ENCODE measurements at places on chromosomes 11 and 22. TPM values are rescaled to one million over a fixed set of nuclear protein-coding genes. Genes with fewer than 3 reads are reported as not detected.

DNA sequence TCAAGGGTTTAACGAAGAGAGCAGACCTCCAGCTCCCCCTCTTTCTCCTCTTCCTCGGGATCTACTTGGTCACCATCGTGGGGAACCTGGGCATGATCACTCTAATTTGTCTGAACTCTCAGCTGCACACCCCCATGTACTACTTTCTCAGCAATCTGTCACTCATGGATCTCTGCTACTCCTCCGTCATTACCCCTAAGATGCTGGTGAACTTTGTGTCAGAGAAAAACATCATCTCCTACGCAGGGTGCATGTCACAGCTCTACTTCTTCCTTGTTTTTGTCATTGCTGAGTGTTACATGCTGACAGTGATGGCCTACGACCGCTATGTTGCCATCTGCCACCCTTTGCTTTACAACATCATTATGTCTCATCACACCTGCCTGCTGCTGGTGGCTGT is 363 bp downstream of the OR8A1 start:
- no peaks in the 10 kb centered on the region for H3K4me1 ChIP-seq
- DNase-seq, result no peak
- no peaks in the 10 kb centered on the region for H3K36me3 ChIP-seq
- H3K27ac ChIP-seq, result no peak overlapping the region
- H3K4me3 ChIP-seq, result no peak overlapping the region

GRCh38 chr11:67586568-67587250 is 3.1 kb downstream of the GSTP1 start:
- DNase-seq, result no peak
- no peak overlapping the region for H3K27ac ChIP-seq
- no peaks in the 10 kb centered on the region for H3K27me3 ChIP-seq
- H3K4me3 ChIP-seq, result no peak overlapping the region
- peaks cover 40% of the 10 kb centered on the region for H3K36me3 ChIP-seq

GRCh38 chr11:35752115-35752514 is 89.5 kb downstream of the TRIM44 start:
- H3K36me3 ChIP-seq, result no peaks in the 10 kb centered on the region
- H3K27me3 ChIP-seq, result no peaks in the 10 kb centered on the region
- no peaks in the 10 kb centered on the region for H3K4me1 ChIP-seq
- no peak overlapping the region for H3K27ac ChIP-seq
- no peak overlapping the region for H3K4me3 ChIP-seq

DNA sequence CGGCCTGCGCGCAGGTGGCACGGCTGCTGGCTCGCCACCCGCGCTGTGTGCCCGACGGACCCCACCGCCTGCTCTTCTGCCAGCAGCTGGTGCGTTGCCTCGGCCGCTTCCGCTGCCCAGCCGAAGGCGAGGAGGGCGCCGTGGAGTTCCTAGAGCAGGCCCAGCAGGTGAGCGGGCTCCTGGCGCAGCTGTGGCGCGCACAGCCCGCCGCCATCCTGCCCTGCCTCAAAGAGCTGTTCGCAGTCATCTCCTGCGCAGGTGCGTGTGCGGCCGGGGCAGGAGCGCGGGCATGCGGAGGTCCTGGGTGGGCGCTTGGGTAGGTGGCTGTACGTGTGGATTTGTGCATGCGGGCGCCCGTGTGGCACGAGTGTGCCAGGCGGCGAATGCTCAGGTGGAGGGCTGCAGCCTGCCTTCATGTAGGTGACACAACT is 8.0 kb downstream of the USP35 start:
- no peak for DNase-seq
- H3K36me3 ChIP-seq, result peaks cover 21% of the 10 kb centered on the region
- no peaks in the 10 kb centered on the region for H3K4me1 ChIP-seq
- H3K27ac ChIP-seq, result no peak overlapping the region

- peaks cover 6% of the 10 kb centered on the region for H3K36me3 ChIP-seq
- H3K27ac ChIP-seq, result no peak overlapping the region
- H3K27me3 ChIP-seq, result no peaks in the 10 kb centered on the region
- H3K4me1 ChIP-seq, result peaks cover 12% of the 10 kb centered on the region
Observed at GRCh38 chr11:66006134-66006890, 4.0 kb downstream of the BANF1 start.

DNA sequence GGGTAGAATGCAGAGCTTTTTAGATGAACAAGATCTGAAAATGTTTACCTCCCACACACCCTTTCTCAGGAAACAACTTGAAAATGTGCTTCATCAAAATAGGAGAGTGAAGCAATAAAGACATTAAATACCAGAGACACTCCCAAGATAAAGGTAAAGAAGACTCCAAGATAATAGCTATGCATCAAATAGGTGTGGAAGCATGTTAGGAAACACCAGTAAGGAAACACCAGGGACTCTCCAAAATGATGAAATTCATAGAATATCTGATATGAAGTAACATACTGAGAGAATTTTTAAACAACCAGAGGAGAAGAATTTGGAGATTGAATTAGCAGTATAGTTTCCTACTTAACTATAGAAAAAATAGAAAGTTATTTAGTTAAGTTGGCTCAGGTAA is 57.0 kb downstream of the OR10A6 start:
- no peaks in the 10 kb centered on the region for H3K4me1 ChIP-seq
- H3K27ac ChIP-seq, result no peak overlapping the region
- no peaks in the 10 kb centered on the region for H3K36me3 ChIP-seq
- no peak for DNase-seq

DNA sequence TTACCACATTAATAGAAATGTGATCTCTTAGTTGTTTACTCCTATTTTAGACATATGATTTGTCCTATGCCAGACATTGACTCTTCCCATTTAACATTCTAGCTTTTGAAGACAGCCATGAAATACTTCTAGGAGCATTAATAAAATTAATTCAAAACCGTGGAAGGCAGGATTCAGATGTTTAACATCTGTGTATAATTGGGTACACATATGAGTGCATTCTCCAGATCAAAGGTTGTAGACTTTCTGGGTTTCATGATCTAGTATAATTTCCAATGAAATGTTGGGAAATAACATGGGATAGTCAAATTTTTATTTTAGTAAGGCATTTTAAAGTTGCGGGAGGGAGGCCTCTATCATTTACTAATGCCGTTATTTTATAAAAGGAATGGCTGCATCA is 35.2 kb upstream of the CCDC89 start:
- H3K4me1 ChIP-seq, result peaks cover 9% of the 10 kb centered on the region
- H3K27ac ChIP-seq, result no peak overlapping the region
- H3K4me3 ChIP-seq, result no peak overlapping the region
- H3K36me3 ChIP-seq, result no peaks in the 10 kb centered on the region
- no peak for DNase-seq

- H3K4me1 ChIP-seq, result no peaks in the 10 kb centered on the region
- no peak for DNase-seq
- no peaks in the 10 kb centered on the region for H3K27me3 ChIP-seq
- H3K4me3 ChIP-seq, result no peak overlapping the region
- H3K27ac ChIP-seq, result no peak overlapping the region
Observed at GRCh38 chr22:19218541-19219233, 40.2 kb upstream of the SLC25A1 start.

DNA sequence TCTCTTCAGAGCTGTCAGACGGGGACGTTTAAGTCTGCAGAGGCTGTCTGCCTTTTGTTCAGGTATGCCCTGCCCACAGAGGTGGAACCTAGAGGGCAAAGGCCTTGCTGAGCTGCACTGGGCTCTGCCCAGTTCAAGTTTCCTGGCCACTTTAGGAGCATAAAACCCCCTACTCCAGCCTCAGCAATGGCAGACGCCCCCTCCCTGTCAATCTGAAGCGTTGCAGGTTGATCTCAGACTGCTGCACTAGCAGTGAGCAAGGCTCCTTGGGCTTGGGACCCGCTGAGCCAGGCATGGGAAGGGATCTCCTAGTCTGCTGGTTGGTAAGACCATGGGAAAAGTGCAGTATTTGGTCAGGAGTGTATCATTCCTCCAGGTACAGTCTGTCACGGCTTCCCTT is 66.6 kb upstream of the TP53I11 start:
- peaks cover 12% of the 10 kb centered on the region for H3K4me1 ChIP-seq
- no peak overlapping the region for H3K27ac ChIP-seq
- DNase-seq, result no peak
- no peak overlapping the region for H3K4me3 ChIP-seq

DNA sequence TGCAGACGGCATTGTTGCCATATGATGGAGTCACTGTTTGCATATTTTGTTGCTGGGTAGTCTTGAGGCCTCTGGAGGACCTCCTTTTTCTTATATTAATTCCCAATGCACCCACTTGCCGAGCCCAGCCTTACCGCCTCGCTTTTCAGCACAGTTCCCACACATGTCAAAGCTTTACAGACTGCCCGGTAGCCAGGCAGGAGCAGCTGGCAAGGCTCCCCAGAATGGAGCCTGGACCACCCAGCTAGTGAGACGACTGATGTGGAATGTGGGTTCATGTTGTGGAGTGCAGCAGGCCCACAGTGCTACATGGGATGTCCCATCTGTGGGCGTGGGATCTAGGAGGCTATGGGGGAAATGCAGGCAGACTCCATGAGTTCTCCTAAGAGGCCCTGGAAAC is 99.4 kb upstream of the MTMR2 start:
- H3K27me3 ChIP-seq, result no peaks in the 10 kb centered on the region
- no peak overlapping the region for H3K27ac ChIP-seq
- H3K4me3 ChIP-seq, result no peak overlapping the region
- no peaks in the 10 kb centered on the region for H3K4me1 ChIP-seq
- no peaks in the 10 kb centered on the region for H3K36me3 ChIP-seq

DNA sequence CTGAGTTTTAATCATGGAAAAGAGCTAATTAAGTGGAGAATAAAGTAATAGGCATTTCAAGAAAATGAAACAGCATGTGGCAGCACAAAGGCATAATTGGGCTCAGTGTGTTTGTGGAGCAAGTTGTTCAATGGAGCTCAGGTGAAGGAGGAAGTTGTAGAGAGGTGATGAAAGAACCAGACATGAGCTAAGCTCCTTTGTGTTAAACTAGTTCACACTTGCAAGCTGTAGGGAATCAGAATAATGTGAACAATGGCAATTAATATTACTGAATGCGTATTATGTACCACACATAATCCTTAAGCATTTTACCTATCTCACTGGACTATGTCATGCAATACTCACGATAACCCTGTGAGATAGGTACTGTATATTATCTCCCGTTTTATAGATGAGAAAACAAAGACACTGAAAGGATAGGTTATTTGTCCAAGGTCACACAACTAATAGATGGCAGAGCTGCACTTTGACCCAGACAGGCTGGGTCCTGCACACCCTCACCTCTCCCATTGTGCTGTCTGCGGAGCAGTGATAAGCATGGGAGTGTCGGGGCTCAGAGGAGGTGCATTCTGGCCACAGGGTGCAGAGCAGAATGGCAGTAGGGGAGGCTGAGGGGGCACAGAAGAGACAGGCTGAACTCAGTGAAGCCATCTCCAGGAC is 8.9 kb downstream of the OLFML1 start:
- no peak overlapping the region for H3K27ac ChIP-seq
- DNase-seq, result no peak
- H3K36me3 ChIP-seq, result no peaks in the 10 kb centered on the region
- H3K4me3 ChIP-seq, result no peak overlapping the region
- no peaks in the 10 kb centered on the region for H3K27me3 ChIP-seq
- H3K4me1 ChIP-seq, result no peaks in the 10 kb centered on the region

DNA sequence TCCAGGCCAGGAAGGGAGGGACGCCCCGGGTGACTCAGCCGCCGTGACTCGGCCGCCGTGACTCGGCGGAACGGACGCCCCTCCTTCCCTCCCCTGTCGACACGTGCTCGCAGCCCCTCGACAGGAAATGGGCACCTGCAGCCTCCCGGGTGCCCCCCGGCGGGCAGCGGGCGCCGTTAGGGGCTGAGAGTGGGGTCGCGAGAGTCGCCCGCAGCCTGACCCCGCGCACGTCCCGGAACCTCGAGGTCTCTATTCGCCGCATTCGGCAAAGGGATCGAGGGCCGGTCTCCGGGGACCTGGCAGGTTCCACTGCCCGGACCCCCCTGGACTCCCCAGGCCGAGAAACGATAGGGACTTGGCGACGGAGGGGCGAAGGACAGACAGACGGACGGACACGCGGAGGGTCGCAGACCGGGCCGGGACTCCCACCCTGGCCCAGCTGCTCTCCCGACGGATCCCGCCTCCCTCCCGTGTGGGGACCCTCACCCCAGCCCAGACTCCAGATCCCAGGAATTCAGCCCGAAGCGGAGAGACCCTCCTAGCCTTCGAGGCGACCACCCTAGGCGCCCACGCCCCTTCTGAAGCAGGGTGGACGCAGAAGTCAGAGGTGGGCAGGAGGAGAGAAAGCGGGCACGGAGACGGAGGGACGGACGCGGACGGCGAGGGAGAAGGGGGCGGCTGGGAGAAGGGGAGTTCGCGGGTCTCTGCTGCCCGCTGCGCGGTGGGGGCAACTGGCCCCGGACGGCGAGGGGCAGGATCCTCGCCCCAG is 648 bp downstream of the FOSL1 start:
- H3K27me3 ChIP-seq, result peaks cover 15% of the 10 kb centered on the region
- peak overlapping the region; percentile 15 for H3K4me3 ChIP-seq
- peaks cover 21% of the 10 kb centered on the region for H3K4me1 ChIP-seq
- no peaks in the 10 kb centered on the region for H3K36me3 ChIP-seq

DNA sequence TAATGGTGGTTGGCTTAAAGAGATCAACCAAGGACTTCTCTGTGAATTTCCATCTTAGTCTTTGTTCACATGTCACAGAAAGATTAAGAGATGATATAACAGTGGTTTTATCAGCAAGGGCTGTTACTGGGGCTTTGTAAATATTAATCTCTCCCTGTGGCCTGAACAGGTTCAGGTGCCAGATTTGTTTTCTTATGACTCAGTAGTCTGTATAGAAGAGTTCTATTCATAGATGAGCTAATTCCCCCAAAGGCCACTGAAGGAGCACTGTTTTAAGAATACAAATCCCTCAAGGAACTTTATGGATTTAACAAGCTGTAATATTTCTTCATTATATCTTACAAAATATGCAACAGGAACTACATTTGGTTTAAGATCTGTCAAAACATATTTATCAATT is 50.4 kb downstream of the TCP11L1 start:
- no peak overlapping the region for H3K27ac ChIP-seq
- H3K36me3 ChIP-seq, result peaks cover 39% of the 10 kb centered on the region
- no peaks in the 10 kb centered on the region for H3K4me1 ChIP-seq
- H3K27me3 ChIP-seq, result no peaks in the 10 kb centered on the region
- no peak overlapping the region for H3K4me3 ChIP-seq

DNA sequence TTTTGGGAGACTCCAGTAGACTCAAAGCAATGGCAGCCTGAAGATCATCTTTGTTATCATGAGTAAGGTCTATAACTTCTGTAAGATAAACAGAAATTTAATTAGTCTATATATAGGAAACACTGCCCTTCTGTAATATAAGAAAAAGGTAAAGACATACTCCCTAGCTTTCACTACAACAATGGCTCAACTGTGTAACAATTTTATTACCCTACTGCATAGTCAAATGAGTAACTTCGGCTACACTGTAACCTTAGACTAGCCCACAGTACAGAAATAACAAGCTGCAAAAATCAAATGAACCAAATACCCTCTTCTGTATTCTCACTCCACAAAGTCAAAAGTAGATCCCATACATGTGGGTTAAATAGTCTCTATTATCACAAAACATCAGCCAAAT is 33.7 kb downstream of the USP28 start:
- H3K4me3 ChIP-seq, result no peak overlapping the region
- DNase-seq, result no peak
- H3K27me3 ChIP-seq, result no peaks in the 10 kb centered on the region
- no peaks in the 10 kb centered on the region for H3K36me3 ChIP-seq
- H3K27ac ChIP-seq, result no peak overlapping the region

- no peaks in the 10 kb centered on the region for H3K36me3 ChIP-seq
- H3K27ac ChIP-seq, result no peak overlapping the region
- DNase-seq, result no peak
- peaks cover 10% of the 10 kb centered on the region for H3K4me1 ChIP-seq
- no peaks in the 10 kb centered on the region for H3K27me3 ChIP-seq
Observed at GRCh38 chr11:9071692-9072091, 19.7 kb downstream of the SCUBE2 start.

The SLC16A8 gene
- not detected for total RNA-seq

The TESMIN gene
- total RNA-seq, result not detected

The PLEKHA7 gene
- 3.4 TPM for total RNA-seq

The GPR83 gene
- 0.36 TPM for total RNA-seq

The OVCH2 gene
- not detected for total RNA-seq

The ZP1 gene
- total RNA-seq, result not detected
